ENCODE measurements at places on chromosomes 3 and 15.

- DNase-seq = peak; percentile 51
These were observed 556 bp downstream of the ANKRD63 start for GRCh38 chr15:40282147-40282868.

DNA sequence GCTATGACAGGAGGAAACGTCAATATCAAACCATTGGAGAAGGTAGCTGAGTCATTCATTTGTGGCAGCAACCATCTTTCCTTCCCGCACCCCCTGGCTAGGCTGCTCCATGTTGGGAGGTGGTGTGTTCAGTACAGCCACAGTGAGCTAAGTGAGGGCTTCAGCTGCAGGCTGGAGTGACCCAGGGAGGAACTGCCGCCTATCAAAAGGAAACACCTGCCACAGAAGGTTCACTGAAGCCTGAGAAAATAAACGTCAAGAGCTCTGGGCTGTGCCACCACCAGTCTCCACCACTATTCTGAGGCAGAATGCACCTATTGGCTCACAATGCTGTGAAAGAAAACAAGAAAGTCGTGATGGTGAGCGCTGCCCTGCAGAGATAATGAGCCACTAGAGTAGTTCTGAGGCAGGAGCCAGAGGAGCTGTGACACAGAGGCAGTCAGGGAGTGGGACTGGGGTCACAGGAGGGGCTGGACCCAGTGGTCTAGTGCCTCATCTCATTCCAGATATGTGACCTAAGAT is 34.8 kb upstream of the CD47 start:
- DNase-seq = peak; percentile 63

- DNase-seq = no peak
These were observed 152.8 kb downstream of the UACA start for GRCh38 chr15:70610541-70610940.

DNA sequence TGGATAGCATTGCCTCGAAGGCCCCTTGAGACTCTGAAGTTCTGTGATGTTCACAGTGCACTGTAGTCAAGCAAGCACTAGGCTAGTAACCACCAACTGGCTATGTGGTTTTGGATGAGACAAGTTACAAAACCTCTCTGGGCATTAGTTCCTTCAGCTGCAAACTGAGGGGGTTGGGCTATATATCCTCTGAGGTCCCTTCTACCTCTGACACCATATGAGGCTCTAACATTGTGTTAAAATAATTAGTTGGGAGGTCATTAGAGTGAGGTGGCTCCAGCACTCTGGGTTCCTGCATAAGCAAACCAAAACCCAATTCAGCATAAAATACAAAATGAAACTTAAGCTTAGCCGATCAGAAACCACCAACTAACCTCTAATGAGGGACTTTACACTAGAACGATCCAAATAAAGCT is 209.5 kb upstream of the LRRN1 start:
- DNase-seq = no peak

DNA sequence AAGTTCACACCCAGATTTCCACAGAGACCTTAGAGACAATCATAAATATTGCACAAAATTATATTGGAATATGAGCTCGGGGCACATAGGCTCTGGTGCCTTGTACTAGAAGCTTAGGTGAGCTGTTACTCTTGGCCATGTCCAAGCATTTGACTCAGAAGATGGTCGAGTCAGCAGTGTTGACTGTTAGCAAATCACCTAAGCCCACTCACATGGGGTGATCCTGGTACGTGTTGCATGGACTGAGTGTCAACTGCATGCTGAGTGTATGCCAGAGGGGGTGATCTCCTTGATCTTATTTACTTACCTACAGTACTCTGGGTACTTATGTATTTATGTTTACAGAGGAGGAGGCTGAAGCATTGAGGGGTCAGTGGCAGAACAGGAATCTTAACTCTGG is 14.0 kb downstream of the SMAD3 start:
- no peak for DNase-seq

DNA sequence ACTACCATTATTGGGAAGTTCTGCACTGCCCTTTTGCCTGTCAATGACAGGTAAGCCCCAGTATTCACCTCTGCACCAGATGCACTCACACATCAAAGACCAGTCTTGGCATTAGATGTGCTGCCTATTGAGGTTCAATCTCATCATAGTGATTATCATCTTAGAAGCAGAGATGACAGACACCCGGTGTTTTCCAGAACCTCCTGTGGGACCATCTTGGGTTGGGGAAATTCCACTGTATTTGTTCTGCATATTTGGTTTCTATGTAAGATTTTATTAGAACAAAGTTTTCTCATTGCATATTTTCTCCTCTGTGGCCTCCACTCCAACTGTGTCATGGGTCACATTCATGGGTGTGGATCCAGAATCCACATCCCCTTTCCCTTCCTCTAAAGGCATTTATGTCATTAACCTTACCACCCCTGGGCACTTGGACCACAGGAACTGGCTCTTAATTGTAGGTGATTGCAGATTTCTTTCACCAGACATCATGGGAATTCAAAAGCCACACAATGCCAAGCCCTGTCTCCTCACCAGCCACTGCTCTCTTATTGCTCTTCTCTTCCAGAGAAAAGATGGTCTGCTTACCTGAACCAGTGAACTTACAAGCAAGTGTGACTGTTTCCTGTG is 31.2 kb downstream of the PLA1A start:
- DNase-seq = no peak

DNA sequence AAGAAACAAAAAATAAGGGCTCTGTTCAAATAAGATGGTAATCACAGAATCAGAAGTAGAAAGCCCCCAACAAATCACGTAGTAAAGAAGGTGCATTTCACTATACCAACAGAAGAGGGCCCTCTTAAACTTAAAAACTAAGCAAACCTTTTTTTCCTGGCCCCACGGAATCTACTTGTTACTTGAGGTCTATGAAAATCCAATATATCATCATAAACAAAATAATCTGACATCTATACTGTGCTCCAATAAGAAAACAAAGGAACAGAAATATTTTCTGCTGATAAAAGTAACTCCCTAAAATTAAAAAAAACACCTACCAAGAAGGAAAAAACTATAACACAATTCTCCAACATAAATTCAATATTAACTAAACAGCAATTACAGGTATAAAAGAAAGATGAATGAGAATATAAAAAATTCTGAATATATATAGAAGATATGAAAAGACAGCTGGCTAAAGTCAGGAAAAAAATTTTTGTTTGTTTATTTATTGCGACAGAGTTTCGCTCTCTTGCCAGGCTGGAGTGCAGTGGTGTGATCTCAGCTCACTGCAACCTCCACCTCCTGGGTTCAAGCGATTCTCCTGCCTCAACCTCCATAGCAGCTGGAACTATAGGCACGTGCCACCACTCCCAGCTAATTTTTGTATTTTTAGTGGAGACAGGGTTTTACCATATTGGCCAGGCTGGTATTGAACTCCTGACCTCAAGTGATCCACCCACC is 81.8 kb downstream of the CLASP2 start:
- no peak for DNase-seq

- no peak for DNase-seq
These were observed 165.5 kb downstream of the ZIC1 start for GRCh38 chr3:147574621-147575020.

- no peak for DNase-seq
These were observed 13.9 kb upstream of the VGLL3 start for GRCh38 chr3:87004883-87005282.

- peak; percentile 71 for DNase-seq
These were observed 925 bp upstream of the PSTPIP1 start for GRCh38 chr15:76994001-76994400.

GRCh38 chr3:73094951-73095350 is 33.5 kb downstream of the EBLN2 start:
- DNase-seq = no peak

DNA sequence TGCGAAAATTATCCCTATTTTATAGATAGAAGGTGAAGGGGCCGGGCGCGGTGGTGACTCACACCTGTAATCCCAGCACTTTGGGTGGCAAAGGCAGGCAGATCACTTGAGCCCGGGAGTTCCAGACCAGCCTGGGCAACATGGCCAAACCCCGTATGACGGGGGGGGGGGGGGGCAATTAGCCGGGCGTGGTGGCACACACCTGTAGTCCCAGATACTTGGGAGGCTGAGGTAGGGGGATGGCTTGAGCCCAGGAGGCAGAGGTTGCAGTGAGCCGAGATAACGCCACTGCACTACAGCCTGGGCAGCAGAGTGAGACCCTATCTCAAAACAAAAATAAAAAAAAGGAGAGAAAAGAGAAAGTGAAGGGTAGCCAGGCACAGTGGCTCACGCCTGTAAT is 1.4 kb downstream of the AAGAB start:
- no peak for DNase-seq

- no peak for DNase-seq
These were observed 36.5 kb upstream of the SPTBN5 start for GRCh38 chr15:41930221-41930866.

DNA sequence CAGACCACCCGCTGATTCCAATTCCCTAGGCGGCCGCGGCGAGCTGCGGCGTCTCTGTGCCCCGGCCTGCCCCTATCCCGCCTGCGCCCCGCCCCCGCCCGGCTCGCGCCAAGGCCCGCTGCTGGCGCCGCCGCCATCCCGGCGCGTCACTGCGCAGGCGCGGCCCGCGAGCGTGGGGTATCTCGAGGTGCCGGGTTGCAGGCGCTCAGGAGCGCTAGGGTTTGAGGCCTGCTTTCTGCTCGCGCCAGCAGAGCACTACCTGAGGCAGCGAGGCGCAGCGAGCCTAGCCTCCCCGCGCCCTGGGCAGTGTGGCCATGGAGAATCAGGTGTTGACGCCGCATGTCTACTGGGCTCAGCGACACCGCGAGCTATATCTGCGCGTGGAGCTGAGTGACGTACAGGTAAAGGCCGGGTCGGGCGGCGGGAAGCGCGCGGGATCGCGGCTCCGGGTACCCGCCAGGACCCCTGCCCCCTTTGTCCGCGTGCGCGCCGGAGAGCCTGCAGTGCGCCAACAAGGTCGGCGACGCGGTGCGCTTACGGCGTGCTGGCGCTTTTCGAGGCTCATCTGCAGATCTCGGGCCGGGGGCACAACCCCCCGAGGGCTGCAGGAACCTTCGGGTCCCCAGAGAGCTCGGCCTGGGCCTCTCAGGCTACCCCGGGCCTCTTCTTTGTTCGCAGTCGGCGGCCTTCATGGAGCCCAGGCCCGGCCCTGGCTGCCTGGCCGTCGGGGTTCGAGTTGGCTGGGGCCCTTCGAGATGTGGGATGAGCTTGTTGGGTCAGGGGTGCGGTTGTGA is at the start of gene HACD3:
TSS of gene HACD3 (plus strand) at position 146 of the 794 bp plus-strand sequence. CDS start at position 315, 169 bp downstream.
- DNase-seq = peak; percentile 90

DNA sequence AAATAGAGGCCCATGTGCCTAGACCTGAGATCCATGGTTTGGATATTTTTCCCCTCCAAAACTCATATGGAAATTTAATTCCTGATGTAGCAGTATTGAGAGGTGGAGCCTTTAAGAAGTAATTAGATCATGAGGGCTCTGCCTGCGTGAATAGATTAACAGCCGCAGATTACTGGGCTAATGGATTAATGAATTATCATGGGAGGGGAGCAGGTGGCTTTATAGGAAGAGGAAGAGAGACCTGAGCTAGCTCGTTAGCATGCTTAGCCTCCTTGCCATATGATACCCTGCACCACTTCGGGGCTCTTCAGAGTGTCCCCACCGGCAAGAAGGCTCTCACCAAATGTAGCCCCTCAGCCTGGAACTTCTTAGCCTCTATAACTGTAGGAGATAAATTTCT is 15.8 kb downstream of the ARHGEF26 start:
- no peak for DNase-seq

DNA sequence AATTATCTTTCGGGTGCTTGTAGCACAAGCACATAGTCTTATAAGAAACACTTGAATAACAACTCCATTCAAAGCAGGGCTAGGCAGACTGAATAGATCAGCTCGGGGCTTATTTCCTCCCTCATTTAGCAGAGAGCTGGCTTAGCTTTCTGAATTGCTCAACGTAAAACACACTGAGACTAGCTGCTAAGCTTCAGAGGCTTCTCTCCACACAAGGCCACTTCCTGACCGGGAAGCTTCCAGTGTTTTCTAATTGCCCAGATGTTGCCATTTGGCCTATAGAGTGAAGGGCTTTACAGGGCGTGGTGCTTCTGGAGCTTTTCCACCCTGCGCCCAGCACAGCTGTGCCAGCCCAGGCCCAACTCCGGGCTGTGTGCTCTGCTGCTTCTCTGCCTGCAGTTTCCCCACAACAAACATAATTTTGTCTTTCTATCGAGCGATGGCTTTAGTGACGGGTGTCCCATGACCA is 16.6 kb downstream of the FAM240A start:
- DNase-seq = no peak

- DNase-seq = no peak
These were observed 160.4 kb upstream of the CGNL1 start for GRCh38 chr15:57215881-57216280.

GRCh38 chr3:11382146-11382745 is 110.0 kb downstream of the ATG7 start:
- no peak for DNase-seq

Measured in activated naive CD4-positive, alpha-beta T cell treated with Interleukin-2 at 50 U/mL for 16 hours (primary cell).